NCI-H774 (cell line): ENCODE measurements at places on chromosomes 4 and X.

DNA sequence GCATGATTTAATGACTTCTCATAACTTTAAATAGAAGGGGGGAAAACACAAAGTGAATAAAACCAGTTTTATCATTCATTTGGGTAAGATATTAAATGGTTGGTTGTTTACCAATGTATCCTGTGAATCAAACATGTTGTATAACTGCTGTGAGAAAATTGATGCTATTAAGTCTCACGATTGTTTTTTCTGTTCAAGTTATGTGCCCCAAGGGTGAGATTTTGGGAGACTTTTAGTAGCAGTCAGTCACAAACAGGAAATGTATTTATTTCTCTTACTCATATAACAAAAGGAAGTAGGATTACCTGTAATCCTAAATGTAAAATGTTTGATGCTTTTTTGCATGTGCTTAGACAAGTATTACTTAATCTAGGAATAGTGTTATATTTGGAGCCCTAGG is 39.2 kb downstream of the MTHFD2L start:
- DNase-seq: no peak

- no peak for DNase-seq
Observed at GRCh38 chrX:65862638-65863037, 177.2 kb downstream of the VSIG4 start.

DNA sequence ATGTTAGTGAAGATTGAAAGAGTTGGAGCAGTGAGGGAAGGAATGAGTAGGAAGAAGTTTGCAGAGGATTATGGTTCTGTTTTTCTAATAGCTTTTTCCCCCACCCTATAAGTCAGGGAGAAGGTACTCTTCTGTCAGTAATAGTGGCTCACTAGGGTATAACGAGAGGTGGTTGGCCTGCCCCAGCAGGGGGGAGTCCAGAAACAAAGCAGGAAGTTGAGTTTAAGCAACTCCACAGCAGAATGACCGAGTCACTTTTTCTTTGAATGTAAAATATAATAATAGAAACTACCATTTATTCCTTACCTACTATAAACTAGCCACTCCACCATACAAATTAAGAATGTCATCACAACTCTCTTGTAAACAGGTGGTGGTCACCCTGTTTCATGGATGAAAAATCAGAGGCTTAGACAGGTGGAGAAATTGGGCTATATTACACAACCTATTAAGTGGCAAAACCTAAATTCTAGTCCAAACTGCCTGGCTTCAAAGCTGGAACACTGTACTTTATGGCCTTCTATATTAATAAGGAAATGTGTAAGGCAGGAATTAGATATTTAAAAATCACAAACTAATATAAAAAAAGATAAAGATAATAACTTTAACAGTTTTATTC is 21.9 kb downstream of the AP1AR start:
- DNase-seq: no peak

GRCh38 chr4:185304541-185304940 is 91.2 kb downstream of the LRP2BP start:
- DNase-seq: no peak

DNA sequence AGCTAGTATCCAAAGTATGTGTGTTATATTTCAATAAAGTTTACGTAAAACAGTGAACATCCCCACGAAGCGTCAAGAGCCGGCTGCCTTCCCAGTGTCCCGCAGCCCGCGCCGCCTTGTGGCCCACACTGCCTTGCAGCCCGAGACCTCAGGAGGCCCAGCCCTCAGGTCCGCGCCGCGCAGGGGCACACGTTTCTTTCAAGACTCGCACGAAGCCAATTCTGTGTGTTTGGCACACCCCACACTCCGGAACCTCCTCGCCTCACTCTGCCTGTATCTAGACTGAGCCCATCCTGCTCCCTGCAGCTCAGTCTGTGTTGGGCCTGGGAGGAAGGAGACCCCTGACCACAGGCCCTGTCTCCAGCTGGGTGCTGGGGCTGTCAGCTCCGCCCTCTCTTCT is 5.8 kb downstream of the LRPAP1 start:
- no peak for DNase-seq

DNA sequence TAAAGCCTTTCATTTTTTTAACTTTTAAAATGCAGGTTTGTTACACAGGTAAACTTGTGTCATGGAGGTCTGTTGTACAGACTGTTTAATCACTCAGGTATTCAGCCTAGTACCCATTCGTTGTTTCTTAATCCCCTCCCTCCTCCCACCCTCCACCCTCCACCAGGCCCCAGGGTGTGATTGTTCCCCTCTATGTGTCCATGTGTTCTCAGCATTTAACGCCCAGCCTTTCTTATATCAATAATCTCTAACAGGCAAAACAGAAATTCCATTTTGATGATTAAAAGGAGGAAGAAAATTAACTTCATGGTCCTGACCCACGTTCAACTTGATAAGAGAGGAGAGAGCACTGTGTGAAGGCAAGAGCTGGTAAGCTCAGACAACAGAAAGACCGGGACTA is 75.1 kb downstream of the TSPAN5 start:
- DNase-seq: no peak

GRCh38 chr4:30295652-30296051 is 424.5 kb upstream of the PCDH7 start:
- DNase-seq: no peak

DNA sequence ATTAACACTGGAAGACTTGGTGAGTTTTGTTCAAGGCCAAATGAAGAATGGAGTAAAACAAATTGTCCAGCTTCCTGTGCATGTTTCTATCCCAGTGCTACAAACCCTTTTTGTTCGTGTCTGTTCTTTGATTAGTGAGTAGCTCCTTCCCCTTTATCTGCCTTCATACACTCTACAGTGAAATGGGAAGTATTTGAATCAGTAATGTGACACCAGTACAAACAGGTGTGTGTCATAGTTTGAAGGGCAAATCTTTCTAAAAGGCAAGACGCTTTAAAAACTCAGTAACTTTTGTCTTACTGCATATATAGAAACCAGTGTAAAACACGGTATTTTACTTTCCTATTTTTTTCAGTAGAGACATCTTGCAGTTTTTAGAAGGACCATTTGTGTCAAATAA is 5.9 kb downstream of the ARHGEF38 start:
- no peak for DNase-seq

GRCh38 chr4:3294401-3295241 is 1.8 kb downstream of the RGS12 start:
- no peak for DNase-seq

DNA sequence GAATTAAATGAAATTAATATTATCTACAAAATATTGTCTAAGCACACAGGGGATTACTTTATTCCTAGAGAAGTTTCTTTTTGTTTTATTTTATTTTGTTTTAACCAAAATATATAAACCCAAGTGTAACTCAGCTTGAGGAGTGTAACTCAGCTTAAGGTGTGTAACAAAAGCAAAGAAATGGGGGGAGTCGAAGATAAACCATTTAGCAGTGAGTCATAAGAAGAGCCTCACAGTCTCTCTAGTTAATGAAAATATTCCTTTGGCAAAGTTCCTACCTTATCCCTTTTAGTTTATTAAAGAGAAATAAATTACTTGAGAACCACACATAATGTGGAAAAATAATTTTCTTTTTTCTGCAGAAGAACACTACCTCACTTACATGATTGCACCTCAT is 261.8 kb downstream of the KCTD8 start:
- DNase-seq: no peak

- no peak for DNase-seq
Observed at GRCh38 chr4:66489783-66490452, 819.6 kb upstream of the EPHA5 start.

GRCh38 chr4:27066591-27066990 is 205.9 kb downstream of the STIM2 start:
- DNase-seq: no peak

GRCh38 chr4:25160714-25161592 is 704 bp upstream of the SEPSECS start:
- peak; percentile 64 for DNase-seq

DNA sequence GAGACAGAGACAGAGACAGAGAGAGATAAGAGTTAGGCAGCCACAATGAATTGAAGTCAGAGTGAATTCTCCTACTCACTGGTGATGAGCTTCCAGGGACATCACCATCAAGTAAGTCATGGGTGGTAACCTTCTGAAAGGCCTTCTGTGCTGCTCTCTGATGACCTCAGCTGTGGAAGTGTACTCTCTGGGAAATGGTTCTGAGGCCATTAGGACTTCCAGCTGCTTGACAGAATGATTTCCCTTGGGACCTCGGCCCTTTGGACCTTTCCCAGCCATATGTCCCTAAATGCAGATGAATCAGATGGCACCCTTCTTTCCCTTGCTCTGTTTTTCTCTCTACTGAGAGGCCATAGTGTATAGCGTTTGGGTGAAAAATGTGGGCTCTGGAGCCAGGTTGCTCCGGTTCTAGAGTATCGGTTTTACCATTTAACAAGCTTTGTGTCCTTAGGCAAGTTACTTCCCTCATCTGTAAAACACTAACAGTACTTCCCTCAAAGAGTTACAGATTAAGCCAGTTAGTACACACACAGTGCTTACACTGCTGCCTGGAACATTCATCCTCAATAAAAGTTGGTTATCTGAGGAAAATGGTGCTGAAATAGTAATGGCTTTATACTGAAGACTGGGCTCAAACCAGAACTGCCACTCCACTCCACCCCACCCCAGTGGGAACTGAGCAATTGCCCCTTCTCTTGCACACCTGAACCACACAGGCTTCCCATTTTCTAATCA is 7.6 kb downstream of the SEPTIN11 start:
- no peak for DNase-seq

GRCh38 chr4:20987191-20987590 is 286.9 kb downstream of the PACRGL start:
- DNase-seq: no peak

GRCh38 chrX:136170139-136170800 is 22.9 kb downstream of the FHL1 start:
- no peak for DNase-seq

DNA sequence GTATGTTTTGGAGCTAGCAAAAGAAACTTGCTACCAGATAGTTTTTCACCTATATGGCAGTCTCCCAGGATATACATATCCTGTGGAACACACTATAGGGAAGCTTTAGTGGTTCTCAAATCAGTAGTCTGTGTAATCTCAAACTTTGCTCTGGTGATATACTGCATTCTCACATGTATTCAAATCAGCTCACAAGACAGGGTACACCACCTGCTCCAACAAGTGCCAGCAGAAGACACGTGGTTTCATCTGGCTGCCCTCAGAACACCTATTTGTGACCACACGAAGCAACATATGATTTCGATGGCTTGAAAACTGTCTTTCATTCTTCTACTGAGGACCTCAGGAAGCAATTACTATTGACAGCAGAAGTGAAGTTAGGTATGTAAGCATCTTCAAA is 37.7 kb downstream of the BCLAF3 start:
- no peak for DNase-seq

GRCh38 chrX:103614999-103615398 is 7.2 kb downstream of the TCEAL3 start:
- DNase-seq: no peak

DNA sequence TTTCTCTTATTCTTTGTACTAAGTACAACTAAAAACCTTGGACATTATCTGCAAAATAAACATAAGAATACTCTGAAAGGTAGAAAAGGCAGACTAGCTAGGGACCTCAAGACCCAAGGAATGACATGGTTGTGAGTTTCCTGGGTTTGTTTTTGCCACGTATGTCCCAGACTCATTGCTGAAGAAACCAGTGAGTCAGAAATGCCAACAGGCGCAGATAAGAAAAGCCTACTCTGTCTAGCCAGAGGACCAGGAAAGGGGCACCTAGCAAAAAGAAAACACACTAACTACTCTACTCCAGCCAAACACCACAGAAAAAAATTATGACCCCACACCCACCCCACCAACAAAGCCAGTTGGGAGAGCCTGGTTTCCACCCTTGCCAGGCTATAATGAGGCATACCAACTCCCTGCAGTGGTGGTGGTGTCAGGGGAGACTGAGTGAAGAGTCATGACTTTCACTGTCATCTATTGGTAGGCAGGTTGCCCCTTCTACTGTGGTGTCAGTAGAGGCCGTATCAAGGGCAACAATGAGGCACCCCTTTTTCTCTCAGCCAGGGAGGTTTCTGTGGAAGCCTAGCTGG is 10.9 kb downstream of the MTMR1 start:
- DNase-seq: no peak

GRCh38 chr4:92791871-92792440 is 488.2 kb downstream of the GRID2 start:
- DNase-seq: no peak

DNA sequence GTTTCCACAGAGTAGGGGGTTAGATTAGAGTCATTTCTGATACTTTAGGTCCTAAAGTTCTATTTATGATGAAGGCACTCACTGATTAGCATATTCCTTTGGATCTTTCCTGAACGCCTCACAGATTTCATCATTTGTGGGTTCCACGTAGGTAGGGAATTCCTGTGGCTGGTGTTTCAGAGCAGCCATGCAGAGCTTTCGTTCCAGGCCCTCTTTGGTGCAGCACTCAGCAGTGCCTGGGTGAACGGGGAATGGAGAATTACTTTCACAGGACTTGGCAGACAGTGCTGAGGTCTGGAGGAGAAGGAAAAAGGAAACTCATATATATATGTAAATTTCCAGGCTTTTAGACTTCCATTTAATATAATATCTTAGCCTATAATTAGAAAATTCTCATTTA is 18.5 kb downstream of the GC start:
- no peak for DNase-seq

DNA sequence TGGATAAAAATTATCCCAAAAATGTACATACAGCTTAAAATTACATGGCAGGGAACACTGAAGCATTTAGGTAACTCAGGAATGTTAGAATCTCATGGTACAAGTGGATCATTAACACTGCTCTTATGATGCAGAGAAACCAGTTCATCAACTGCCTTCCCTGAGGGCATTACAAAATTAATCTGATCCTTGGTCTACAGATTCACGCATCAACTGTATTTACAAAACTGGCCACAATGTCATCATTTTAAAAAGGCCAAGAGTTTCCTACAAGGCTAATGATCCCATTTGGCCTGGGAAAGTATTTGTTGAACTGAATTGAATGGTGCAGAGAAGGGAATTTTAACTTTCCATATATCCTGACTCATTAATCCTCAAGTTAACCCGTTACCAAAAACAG is 84.6 kb downstream of the TSPAN5 start:
- no peak for DNase-seq

DNA sequence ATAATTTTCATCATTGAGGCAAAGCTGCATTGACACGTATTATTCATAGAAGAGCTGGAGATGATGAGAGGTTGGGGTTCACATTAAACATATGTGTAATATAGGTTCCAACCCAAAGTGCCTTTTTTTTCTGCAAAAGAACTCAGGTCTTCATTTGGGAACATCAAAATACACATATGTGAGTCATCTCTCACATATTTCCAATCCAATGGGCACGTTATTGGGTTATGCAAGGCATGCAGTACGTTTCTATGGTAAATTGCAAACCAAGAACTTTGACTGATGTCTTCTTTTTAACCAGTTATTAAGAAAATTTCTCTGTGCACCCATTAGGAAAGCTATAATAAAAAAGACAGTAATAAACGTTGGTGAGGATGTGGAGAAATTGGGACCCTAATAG is 150.3 kb upstream of the FAM9B start:
- no peak for DNase-seq
